ENCODE measurements at places on chromosomes 4 and X.

DNA sequence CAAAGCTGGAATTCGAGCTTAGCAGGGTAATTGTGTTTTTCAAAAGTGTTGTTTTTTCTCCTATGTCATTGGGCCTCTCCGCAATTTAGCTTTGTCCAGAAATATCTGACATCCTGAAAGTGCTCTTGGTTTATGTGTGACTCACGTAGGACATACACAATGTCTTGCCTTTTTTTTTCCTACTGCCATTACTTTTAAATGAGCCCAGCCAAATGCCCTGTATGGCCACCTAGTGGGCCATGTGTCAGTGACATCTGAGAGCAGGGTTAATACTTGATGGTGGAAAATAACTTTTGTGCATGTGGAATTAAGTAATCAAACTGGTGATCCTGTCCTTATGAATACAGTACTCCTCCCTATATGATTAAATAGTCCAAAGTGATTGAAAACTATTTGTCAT, 1411.1 kb upstream of the TENM3 start:
- DNase-seq = no peak

GRCh38 chrX:41419082-41419481, 28.1 kb upstream of the NYX start:
- DNase-seq = no peak

GRCh38 chr4:97984545-97985131, 158.6 kb downstream of the STPG2 start:
- DNase-seq = no peak

GRCh38 chrX:53324085-53324484, 42.7 kb upstream of the IQSEC2 start:
- no peak for DNase-seq

DNA sequence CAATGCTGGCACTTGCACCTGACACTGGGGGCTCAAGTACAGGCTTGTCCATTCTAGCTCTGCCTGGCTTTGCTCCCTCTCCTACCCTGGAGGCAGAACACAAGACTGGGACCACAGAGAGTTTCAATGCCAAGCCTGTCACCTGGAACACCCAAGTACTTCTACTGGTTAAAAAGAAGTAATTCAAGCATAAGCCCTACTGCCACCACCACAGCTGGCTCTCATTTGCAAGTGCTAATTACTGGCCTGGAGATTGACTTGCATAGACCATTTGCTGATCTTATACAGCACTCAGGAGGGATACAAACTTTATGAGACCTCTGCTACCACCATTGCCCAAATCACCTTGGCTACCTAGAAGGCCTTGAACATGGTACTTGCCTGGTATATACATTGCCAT, 1550.9 kb downstream of the C4orf33 start:
- no peak for DNase-seq

GRCh38 chr4:104693601-104694201, 199.0 kb upstream of the CXXC4 start:
- DNase-seq = no peak

DNA sequence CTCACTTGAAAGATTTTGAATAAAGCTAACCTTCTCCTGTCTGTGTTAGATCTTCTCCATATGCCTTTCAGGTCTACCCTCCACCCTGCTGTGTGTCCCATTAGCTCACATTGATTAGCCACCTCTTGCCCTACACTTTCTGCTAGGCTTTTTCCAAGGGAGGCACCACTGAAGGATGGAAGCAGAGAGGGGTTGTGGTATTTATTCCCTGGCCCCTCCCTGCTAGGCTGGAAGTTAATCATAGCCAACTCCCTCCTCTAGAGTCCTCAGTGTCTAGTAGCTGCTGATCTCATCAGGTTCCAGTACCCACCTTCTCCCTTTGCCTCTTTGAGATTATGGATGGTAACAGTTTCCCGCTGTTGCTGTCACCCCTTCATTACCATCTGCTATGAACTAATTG, 8.9 kb upstream of the SMIM43 start:
- DNase-seq = no peak

DNA sequence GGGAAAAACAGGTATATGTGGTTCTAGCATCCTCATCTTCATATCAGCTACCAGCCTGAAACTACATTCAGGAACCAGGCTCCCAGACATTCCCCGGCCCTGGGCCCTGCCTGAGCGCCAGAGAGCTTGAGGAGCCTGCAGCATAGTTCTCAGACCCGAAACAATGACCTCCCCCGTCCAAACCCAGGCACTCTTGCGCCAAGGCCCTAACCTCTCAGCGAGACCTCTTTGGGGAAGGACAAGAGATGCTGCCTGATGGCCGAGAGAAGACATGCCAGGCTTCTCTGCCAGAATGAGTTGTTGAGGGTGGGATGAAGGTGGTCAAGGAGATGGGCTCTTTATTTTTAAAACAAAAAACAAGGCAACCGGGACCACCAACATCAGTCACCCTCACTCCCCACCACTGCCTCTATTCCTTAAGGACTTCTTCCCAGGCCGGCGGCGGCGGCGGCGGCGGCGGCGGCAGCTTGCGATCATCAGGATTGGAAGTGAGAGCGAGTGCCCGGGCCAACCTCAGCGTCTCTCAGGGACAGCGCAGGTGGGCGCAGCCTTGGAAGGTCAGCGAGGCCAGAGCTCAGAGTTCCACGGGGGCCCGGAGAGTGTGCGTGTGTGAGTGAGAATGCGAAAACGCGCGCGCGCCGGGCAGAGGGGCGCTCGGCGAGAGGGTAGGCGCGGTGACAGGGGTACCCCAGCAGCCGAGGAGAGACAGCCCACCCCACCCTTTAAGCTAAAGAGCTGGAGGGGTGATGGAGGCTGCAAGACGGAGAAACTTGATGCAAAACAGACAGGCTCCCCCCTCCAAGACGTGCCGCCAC, 601 bp downstream of the INPP4B start:
- DNase-seq = peak; percentile 28

GRCh38 chrX:49840679-49841078, 11.6 kb downstream of the PAGE4 start:
- DNase-seq = peak; percentile 89

DNA sequence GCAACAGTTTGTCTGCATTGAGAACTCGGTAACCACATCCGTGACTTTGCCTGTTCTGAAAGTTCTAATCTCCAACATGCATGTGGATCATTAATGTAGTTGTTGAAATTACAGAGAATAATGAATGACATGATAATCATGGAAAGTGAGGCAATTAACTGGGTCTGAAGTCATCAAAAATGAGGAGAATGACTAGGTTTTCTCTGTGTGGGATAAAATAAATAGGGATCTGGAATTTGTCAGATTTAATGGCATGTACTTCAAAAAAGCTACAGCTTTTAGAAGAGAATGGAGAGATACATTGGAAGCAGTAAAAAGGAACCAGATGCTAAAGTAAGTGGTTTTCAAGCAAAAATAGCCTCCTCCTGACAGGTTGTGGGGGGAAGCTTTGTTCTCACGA, 59.3 kb downstream of the AFM start:
- no peak for DNase-seq

DNA sequence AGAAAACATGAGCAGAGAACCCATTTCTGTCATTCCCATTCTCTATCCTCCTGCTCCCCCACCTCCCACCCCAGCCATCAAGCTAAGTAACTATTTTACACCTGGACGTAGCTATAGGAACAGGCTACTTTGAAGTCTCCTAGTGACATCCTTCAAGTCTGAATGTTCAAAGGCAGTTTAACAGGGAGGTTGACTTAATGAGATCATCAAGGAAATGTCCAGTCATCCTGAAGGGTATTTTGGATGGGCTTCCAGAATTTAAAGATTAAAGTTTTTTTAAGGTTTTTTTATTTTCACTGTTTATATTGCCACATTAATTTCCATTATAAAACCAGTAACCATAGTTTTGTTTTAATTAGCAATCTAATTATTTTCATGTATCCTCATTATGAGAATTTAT, 41.1 kb downstream of the HPF1 start:
- no peak for DNase-seq

DNA sequence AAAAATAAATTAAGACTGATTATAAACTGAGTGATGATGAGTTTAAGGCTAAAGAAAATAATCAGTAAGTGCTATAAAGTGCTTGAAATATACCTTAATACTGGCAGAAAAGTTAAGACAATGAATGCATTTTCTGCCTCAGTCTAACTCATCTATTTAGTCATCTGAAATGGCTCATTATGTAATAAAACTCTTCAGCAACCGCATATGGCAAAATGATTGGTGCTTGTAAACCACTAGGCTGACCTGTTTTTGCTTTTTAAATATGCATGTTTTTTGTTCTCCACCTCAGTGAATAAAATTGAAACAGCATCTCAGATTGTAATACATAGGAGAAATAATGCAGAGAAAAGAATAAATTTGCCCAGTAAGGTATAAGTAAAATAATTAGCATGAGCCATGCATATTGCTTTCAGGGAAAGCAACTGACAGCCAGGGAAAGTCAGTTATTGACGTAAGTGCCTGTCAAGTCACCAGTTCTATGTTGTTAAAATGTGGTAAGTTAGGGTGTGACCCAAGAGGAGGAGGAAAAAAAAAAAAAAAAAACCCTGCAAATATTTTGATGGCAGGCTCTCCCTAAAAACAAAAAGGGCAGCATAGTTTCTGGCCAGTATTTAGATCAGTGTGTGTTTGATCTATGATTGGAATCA, 167.5 kb downstream of the PALLD start:
- DNase-seq = no peak

GRCh38 chrX:44344194-44344593, 722 bp upstream of the EFHC2 start:
- no peak for DNase-seq

DNA sequence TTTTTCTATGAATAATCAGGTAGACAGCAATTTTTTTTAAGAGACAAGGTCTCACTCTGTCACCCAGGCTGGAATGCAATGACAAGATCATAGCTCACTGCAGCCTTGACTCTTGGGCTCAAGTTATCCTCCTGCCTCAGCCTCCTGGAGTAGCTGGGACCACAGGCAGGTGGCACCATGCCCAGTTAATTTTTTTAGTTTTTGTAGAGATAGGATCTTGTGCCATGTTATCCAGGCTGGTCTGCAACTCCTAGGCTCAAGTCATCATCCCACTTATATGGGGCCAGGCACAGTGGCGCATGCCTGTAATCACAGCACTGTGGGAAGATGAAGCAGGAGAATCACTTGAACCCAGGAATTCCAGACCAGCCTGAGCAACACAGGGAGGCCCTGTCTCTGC, 26.8 kb downstream of the AFAP1 start:
- no peak for DNase-seq

DNA sequence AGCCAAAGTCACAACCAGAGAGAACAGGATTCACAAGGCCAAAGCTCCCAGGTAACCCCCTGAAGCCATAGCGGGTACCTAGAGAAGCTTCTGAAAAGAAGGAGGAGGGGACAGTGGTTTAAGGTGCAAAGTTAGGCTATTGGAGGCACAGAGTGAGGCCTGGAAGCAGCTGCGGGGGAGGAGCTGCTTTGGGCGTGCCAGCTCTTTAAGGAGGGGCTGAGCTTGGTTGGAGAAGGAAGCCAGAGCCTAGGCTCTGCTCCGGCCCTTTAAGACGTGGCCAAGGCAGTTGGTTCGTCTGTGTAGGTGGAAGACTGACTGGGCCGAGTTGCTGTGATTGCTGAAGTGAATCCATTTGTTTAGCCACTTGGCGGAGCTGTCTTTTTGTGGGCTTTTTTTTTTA, 1.5 kb downstream of the KLF8 start:
- DNase-seq = peak; percentile 50

- peak; percentile 55 for DNase-seq
These were observed 333.8 kb upstream of the TENM3 start for GRCh38 chr4:181909368-181909767.

GRCh38 chr4:48129307-48130014, 4.6 kb downstream of the TXK start:
- peak; percentile 30 for DNase-seq

DNA sequence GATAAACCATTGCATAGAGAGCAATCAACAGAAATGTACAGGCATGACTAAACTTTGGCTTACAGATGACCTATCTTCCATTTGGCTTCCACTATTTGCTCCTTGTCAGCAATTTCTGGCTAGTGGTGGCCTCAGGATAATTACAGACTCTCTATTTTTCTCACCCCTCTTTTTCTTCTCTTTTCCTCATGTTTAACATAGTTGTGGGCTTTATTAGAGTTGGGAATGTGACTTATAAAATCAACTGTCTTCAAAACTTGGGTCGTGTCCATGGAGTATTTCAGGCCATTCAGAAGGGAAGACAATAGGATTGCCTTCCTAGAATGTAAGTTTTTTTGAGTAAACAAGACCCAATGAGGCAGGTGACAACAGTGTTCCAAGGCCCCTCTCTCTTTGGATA, 236.2 kb downstream of the FRAS1 start:
- no peak for DNase-seq

DNA sequence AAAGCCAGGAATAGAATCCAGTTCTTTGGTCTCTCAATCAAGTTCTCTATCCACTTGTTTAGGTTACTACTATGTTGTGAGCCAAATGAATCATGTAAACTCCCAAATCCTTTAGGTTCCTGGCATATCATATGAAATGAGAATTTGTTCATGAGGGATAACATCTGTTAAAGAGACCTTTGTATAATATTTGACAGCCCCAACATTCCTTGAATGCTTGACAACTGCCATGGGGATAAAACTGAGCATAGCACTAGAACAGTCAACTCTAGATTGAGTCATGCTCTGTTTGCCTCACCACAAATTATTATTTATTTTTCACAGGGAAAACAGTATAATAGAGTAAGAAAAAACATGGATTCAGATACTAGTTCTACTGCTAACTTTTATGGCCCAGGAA, 93.3 kb downstream of the NAA11 start:
- no peak for DNase-seq

DNA sequence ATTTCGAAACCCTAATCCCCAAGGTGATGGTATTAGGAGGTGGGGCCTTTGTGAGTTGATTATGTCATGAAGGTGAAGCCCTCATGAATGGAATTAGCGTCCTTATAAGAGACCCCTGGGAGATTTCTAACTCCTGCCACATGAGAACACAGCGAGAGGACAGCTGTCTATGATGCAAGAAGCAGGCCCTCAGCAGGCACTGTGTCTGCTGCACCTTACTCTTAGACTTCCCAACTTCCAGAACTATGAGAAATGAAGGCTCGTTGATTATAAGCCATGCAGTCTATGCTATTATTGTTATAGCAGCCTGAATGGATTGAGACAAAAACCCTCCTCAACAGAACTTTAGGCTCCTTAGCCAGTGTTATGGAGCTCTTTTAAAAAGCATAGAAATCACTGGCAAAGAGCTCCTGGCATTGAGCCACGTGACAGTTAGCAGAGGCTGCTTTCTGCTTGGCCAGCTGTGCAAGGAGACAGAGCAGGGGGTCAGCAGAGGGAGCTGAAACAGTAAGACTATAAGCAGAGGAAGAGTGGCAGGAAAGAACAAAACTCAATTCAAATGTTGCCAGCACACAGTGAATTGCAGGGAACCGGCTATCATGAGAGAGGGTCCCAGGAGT, 219.2 kb upstream of the FAT1 start:
- peak; percentile 59 for DNase-seq

- DNase-seq = peak; percentile 19
These were observed 78.7 kb upstream of the PCDH18 start for GRCh38 chr4:137610960-137611359.

Measured in hepatocyte (in vitro differentiated cells).